ENCODE measurements at places on chromosomes 7 and 10.

- DNase-seq: no peak
These were observed 286.0 kb downstream of the RNLS start for GRCh38 chr10:88297103-88297502.

DNA sequence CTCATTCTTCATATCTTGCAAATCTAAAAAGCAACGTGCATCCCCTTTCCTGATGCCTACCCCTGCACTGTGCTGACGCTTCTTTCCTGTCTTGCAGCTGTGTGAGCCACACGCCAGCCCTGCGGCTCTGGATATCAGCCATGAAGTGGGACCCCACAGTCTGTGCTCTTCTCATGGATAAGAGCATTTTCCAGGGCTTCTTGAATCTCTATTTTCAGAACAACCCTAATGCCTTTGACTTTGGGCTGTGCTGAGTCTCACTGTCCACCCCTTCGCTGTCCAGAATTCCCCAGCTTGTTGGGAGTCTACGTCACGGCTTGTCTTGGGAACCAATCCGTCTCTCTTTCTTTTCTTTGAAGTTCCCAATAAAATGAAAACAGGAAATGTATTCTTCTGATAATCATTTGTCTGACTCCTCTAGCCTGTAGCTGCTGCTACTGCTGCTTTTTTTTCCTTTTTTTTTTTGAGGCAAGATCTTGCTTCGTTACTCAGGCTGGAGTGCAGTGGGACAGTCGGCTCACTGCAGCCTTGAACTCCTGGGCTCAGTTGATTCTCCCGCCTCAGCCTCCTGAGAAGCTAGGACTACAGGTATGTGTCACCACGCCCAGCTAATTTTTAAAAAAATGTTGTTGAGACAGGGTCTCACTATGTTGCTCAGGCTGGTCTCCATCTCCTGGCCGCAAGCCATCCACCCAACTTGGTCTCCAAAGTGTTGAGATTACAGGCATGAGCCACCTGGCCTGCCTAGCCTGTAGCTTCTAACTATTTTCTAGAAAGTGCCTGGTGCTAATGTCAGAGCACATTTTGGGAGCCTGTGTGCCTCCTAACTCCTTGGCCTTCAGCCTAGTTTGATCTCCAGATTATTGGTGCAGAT lies 30.3 kb downstream of the GSTO2 start:
- no peak for DNase-seq

DNA sequence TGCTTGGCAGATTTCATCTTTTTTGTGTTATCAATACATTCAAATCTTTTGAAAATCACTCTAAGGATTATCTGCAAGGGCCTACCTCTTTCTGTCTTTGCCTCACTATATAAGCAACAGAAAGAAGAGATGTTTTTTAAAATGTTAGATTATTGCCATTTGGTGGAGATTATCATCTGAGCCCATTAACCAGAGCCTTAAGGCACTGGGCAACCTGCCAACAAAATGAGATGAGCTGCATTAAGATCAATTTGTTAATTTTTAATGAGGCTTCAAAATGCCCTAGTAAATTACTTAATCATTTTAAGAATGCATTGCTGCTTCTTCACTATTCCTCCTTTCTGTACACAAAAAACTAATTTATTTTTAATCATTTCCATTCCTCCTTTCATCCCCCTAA lies 314.1 kb downstream of the SNX13 start:
- no peak for DNase-seq

DNA sequence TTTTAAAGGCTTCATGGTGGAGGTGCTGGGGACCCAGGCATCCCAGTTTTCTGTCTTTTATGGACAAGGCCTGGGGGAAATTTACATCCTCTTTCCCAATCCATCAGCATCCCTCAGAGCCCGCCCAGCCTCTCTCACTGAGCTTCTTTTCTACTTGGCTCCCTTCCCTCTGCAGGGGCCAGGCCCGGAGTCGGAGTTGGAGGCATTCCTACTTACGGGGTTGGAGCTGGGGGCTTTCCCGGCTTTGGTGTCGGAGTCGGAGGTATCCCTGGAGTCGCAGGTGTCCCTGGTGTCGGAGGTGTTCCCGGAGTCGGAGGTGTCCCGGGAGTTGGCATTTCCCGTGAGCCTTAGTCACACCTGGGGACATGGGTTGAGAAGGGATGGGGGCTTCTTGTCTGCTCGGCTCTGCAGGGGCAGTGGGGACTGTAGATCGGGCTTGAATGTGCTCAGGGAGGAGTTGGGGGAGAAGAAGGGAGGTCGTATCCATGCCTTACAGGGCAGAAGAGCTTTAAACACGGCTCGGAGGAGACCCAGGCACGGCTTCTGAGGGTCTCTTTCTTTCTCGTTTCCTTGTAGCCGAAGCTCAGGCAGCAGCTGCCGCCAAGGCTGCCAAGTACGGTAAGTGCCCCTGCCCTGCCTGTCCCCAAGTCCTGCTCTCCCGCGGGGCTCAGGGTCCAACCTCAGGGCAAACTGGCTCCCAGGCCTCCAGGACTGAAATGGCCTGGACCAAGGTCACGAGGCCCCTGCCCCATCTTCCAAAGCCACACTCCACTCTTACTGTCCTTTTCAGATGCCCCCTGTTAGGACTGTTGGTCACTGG lies 27.3 kb upstream of the LIMK1 start:
- DNase-seq: no peak

- DNase-seq: no peak
These were observed 58.2 kb downstream of the GRM8 start for GRCh38 chr7:127194571-127194970.

DNA sequence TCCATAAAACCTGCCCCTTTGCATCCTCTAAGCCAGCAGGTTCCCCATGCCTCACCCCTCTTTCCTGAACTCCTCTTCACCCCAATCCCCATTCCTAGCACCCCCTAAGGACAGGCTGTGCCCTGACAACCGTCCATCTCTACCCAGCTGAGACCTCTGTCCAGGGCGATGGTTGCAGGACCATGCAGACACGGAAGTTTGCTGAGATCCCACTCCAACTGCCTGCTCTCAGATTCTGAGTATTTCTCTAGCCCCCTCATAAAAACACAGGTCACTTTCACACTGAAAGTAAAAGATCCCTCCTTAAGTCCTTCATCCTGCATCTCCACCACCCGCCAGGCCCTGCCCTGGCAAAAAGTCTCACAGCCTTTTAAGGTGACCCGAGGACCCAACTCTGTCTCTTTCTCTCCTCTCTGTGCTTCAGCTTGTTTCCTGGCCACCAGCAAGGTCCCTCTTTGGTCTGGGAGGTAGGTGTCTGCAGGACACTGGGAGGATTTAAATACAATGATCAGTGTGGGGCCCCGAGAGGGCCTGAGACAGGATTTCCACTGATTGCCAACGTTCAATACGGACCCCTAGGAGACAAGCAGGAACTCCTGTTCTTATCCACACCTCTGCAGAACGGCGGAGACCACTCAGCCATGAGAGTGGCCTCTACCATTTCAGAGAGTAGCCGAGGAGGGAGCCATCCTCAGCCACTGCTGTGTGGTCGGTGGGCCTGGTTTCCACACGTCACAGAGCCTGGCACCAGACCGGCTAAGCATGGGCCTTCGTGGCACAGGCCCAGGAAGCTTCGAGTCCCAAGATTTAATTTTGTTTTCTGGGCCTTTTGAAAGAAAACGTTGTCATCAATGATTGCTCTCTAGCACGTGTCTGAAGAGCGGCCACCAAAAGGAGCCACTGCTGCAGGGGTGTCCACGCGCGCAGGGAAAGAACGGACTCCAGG lies 27.9 kb downstream of the CALML3 start:
- no peak for DNase-seq

GRCh38 chr7:4245135-4245865 lies 436.8 kb upstream of the FOXK1 start:
- DNase-seq: no peak

- no peak for DNase-seq
These were observed 2.7 kb downstream of the CALD1 start for GRCh38 chr7:134782121-134782623.

DNA sequence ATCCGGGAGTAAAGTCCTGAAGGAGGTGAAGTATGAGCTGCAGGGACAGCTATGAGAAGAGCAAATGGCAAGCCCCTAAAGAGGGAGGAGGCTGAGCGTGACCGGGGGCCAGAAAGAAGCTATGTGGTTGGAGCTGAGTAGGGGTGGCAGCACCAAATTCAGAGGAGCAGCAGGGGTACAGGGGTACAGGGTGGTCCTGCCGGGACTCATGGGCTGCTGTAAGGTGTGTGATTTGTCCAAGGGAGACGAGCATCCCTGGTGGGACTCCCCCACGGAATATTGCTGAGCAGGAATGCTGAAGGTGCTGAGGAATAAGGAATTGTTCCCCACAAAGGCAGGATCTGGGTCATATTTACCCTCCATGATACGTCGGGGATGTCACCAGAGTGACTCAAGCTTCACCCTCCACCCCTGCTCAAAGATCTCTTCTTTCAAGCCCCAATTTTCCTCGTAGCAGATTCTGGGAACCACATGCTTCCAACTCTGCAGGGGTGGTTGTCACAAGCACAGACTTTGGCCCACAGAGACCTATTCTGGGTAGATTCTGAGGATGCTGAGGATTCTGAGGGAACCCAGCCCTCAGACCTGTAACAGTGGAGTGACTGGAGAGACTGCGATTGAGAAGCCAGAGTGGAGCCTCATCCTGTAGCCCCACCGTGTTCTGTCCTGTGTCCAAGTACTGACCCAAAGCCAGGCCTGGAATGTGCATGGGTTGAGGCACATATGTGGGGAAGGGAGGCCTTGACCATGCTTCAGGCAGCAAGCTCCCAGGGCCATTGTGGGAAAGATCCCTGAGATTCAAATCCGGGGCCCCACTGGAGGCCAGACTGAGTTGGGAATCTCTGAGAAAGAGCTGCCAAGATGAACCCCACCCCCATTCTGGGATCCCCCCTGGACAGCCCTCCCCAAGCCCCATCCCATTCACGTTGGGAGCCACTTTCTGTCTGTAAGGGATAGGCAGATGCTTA lies 4.2 kb downstream of the SFTPD start:
- DNase-seq: no peak

DNA sequence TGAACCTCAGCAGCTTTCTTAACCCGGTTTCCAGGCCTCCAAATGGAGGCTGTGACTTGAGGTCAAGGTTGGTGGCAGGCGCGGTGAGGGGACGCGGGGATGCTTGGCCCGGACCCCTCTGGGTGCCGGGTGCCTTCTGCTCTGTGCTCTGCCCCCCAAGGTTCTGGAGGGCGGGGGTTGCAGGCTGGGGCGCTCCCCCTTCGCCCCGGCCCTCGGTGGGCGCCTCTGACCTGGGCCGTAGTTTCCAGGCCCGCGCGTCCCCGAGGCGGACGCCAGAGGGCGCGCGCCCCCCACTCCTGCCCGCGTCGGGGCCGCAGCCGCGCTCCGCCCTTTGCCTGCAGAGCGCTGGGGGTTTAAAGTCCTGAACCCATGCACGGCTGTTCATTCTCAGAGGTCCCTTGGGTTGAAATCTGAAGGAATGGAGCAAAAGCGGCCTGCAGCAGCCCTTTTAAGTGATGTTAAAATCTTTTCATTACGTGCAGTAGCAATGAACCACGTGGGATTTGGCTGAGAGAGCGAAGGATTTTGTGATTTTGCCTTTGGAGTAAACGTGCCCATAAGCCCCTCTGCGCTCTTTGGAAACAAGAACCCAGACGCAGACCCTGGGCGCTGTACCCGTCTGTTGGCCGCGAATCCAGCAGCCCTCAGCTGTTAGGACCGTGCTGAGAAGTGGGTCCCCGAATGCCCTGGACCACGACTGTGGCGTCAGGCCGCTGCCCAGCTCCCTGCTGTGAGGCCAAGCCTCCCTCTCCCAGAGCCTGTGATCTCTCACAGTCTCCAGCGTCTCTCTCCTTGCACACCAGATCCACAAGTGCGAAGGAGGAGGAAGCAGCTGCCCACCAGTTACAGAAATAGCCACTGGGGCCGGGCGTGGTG lies 135.0 kb downstream of the ACTR3B start:
- no peak for DNase-seq

- DNase-seq: no peak
These were observed 140.3 kb upstream of the LANCL2 start for GRCh38 chr7:55224810-55225209.

GRCh38 chr7:65216469-65216868 lies 157.2 kb upstream of the ZNF92 start:
- no peak for DNase-seq

GRCh38 chr10:5668429-5668828 lies 2.0 kb upstream of the ASB13 start:
- no peak for DNase-seq

- DNase-seq: no peak
These were observed 20.3 kb downstream of the ASB13 start for GRCh38 chr10:5645944-5646617.

DNA sequence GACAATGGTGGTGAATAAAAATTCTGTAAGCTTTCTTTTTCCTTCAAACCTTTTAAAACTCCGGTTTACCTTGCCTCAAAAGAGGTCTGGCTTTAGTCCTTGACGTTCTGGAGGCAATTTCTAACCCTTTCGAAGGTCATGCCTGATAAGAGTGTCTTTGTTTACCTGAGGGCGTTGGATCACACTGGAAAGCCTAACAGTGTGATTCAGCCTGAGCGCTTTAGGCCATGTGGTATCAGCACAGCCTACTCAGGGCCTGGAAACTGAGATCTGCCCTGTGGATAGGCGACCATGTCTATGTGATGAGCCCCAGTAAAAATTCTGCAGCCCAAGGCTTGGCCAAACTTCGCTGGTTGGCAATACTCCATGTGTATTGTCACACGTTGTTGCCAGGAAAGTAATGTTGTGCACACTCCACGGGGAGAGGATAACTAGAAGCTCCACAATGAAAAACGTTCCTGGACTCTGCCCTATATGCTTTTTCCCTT lies 10.7 kb downstream of the CCDC6 start:
- no peak for DNase-seq

- DNase-seq: no peak
These were observed 24.3 kb upstream of the DOCK1 start for GRCh38 chr10:126880926-126881325.

DNA sequence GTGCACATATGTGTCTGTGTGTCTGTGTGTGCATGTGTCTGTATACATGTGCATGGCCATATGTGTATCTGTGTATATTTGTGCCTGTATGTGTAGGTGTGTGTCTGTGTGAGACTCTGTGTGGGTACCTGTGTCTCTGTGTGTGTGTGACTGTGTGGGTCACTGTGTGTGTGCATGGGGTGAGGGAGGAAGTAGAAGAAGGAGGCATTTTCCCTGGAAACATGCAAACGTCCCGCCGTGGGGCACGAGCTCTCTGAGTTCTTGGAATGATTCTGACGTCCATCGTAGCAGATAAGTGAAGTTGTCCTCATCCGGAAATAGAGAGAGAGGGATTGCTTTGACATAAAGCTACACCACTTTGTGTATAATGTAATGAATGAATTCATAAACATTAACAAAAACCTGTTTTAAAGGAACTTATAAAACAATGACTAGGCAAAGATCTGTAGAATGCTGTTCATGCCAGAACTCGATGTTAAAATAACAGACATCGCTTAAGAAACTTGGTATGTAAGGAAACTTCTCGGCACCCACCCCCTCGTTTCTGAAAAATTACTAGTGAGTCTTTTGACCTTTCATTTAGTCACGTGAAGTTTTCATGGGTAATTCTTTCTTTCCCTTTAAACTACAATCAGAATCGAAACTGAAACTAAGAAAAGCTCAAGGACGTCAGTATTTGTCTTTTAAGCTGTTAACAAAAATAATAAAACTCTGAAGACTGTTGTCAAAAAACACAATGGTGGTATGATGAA lies 43.6 kb upstream of the KLF6 start:
- DNase-seq: no peak

DNA sequence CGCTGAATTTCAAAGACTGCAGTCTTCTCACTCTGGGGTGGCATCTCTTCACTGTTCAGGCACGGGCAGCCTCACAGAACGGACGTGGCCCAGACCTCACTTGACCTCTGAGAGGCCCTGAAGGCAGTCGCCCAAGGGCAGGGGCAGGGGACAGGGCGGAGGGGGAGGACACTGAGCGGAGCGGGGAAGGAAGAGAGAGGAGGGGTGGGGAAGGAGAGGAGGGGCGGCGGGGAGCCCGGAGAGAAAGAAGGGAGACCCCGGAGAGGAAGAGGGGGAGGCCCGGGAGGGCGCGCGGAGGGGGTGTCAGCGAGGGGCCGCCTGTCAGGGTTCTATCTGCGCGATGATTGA lies 58.7 kb upstream of the COMTD1 start:
- no peak for DNase-seq
